A549 treated with Hydrocortisone at 1 μM for 4 hours (cell line): ENCODE measurements at places on chromosomes 4 and X. TPM values are rescaled to one million over a fixed set of nuclear protein-coding genes. Genes with fewer than 3 reads are reported as not detected.

Gene NKX3-2
- 0.07 to 0.14 TPM (median 0.12 TPM) in 5 replicates for total RNA-seq

Gene SLC16A2
- total RNA-seq: 17.8 to 25.1 TPM (median 19.9 TPM) in 5 replicates

Gene ZNF732
- not detected in 5 replicates for total RNA-seq

Gene PDE6B
- total RNA-seq: not detected in 5 replicates

Gene FAM9B
- total RNA-seq: 0.18 TPM in 1 of 5 replicates, not detected in the others
